ENCODE measurements at places on chromosomes 13 and 19.

DNA sequence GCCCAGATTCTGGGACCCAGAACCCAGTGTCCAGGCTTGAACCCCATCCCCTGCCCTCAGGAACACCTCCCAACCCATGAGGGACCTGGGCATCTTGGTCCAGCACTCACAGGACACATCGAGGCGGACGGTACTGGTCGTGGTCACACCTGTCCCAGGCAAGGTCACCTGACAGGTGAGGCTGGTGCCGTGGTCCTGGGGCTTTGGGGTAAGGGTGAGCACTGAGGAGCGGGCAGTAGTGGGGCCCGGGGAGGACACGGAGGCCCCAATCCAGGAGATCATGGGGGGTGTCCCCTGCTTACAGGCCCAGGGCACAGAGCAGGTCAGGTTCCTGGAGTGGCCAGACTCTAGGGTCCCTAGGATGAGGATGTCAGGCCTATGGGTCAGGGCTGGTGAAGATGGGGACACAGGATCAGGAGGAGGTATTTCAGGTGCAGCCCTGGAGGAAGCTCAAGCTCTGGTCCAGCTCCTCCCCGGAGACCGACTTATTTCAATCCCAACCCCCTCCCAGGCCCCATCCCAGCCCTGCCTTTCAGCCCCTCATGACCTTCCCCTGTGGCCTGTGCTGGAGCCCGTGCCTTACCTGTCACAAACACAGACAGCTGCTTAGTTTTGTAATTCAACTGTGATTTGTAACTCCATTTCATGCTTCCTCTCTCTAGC is 772 bp downstream of the SIGLEC8 start:
- DNase-seq = no peak

- peak; percentile 33 for DNase-seq
Measured at GRCh38 chr19:44753932-44754749, 5.6 kb downstream of the BCL3 start.

DNA sequence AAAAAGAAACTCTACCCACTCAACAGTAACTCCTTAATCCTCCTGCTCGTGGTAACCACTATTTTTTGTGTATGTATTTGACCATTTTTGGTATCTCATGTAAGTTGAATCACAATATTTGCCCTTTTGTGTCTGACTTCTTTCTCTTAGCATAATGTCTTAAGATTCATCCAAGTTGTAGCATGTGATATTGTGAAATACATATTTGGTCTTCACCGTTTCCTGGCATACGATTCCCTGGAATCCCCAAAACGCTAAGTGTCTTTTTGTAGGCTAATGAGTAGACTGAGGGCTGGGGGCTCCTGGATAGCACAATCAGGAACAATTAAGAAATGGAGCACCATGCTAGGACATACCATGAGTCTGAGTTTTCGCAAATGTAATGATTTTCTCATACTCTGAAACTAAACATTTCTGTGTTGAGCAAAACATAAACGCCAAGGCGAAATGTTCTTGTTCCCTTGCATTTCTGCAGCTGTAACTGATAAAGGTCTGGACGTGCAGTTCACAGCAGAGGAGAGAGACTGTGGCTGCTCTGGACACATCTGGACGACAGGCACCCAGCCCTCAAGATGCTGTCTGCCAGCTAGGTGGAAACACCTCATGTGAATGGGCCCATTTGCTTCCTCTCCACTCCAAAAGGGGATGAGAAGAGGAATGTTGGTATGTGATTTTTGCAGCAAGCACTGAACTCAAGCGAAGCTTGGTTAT is 38.4 kb downstream of the BRD4 start:
- DNase-seq = no peak

GRCh38 chr13:91357613-91358386 is 10.3 kb downstream of the MIR17HG start:
- DNase-seq = no peak

DNA sequence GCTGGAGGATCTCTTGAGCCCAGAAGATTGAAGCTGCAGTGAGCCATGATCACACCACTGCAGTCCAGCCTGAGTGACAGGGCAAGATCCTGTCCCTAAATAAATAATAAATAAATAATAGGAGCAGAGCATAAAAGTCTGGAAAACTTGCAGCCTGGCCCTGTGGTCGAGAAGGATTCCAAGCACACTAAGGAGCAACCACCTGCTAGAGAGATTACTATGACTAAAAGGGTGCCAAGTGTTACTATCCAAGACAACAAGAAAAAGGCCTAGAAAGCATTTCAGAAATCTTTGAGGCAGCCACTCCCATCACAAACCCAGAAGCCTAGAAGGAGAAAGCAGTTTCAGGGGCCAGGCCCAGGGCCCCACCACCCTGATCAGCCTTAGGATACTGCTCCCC is 46.1 kb downstream of the LHFPL6 start:
- DNase-seq = no peak

- no peak for DNase-seq
Measured at GRCh38 chr13:66265371-66265770, 964.8 kb downstream of the PCDH9 start.

DNA sequence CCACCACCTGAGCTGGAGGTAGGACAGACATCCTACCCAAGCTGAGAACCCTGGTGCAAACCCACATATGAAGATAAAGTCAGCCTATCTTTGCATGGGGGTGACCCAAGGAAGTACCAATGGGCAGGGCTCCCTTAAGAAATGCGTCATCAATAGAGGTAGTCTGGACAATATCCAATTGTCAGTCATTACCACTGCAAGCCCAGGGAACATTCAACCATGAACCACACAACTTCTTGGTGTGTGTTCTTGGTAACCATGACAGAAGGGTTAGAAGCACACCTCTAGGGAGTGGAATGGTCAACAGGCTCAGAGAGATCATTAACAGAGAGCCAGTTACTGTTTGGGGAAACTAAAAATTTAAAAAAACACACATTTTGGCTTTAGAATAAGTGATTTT is 34.7 kb upstream of the DOCK9 start:
- DNase-seq = no peak

DNA sequence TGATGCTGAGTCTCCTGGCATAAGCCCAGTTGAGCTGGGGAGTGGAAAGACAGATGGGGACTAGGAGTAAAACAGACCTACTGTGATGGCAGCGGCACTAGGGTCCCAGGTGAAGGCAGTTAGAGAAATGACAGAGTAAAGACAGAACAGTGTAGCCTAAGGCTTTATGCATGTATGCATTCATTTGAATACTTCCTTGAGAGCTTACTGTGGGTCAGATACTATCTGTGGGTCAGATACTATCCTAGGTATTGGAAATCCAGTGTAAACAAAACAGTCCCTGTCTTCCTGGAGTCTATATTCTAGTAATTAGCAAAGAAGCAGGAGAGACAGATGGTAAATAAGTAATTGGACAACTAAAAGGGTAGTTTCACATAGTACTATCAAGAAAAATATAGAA is 73.7 kb upstream of the LRCH1 start:
- no peak for DNase-seq

- no peak for DNase-seq
Measured at GRCh38 chr19:4764393-4764660, 27.2 kb upstream of the FEM1A start.

DNA sequence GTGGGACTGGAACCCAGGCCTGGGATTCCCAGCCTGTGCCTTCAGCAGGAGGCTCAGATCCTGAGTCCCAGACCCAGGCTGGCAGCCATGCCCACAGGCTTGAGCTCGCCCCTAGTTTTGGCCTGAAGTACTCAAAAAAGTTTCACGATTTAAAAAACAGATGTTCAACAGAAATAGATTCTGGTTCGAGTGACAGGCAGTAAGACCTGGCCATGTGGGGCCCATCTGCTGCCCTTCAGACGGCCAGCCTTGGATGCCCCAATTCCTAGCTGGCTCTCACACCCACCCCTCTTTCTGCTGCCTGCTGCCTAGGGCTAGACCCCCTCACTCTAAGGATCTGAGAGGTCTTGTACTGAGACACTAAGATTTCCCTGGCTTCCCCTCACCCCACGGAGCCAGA is 2.8 kb upstream of the DMPK start:
- DNase-seq = no peak

- no peak for DNase-seq
Measured at GRCh38 chr13:97659602-97660001, 225.6 kb downstream of the RAP2A start.

GRCh38 chr13:114141261-114141996 is 9.0 kb upstream of the RASA3 start:
- DNase-seq = no peak

- no peak for DNase-seq
Measured at GRCh38 chr19:27905074-27905473, 1307.9 kb downstream of the UQCRFS1 start.

GRCh38 chr19:5804516-5805461 is at the start of gene NRTN:
NRTN (plus strand) TSS chr19:5805067; CDS start chr19:5824166, 19,099 bp downstream.
- DNase-seq = peak; percentile 34

DNA sequence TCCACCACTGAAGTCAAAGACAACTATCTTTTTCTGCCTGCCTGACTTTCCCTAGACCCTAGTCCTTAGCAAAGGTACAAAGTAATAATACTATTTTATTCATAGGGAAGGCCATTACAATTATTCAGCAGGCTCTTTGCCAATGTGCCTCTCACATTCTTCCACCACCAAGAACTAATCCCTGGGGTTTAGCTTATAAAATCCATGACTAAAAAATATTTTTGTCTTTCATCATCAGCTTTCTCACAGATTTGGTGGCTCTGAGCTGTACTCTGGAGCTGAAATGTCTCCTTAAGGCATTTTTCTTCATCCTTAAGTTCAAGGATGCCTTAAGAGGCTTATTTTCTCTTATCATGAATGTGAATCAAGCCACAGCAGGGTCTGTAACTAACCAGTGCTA is 96.1 kb downstream of the OXGR1 start:
- DNase-seq = no peak

- DNase-seq = no peak
Measured at GRCh38 chr19:38227287-38228004, 3.4 kb upstream of the DPF1 start.

Data from activated gamma-delta T cell (primary cell).